ENCODE measurements at places on chromosomes 13 and 19.

GRCh38 chr13:97256343-97256783 lies 34.2 kb downstream of the MBNL2 start:
- no peak for DNase-seq

- DNase-seq, result no peak
These were observed 9.7 kb downstream of the INAFM1 start for GRCh38 chr19:47284324-47284899.

GRCh38 chr13:91372911-91373310 lies 25.4 kb downstream of the MIR17HG start:
- no peak for DNase-seq

DNA sequence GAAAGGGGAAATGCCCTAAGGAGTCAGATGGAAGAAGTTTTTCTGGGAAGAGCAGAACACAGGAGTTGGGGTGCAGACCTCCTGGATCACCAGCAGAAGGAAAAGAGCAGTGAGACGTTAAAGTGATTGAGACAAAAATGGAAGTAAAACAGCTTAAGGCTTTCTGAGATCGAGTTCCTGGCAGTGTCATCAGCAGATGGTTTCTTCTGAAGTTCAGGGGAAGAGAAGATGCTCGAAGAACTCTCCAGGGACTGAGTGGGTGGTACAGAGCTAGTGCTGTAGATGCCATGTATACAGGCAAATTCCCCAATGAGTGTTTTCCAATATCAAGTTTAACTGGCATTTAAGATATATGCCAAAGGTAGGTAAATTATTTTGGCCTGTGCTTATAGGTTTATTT lies 272.2 kb upstream of the KLF12 start:
- DNase-seq, result no peak

DNA sequence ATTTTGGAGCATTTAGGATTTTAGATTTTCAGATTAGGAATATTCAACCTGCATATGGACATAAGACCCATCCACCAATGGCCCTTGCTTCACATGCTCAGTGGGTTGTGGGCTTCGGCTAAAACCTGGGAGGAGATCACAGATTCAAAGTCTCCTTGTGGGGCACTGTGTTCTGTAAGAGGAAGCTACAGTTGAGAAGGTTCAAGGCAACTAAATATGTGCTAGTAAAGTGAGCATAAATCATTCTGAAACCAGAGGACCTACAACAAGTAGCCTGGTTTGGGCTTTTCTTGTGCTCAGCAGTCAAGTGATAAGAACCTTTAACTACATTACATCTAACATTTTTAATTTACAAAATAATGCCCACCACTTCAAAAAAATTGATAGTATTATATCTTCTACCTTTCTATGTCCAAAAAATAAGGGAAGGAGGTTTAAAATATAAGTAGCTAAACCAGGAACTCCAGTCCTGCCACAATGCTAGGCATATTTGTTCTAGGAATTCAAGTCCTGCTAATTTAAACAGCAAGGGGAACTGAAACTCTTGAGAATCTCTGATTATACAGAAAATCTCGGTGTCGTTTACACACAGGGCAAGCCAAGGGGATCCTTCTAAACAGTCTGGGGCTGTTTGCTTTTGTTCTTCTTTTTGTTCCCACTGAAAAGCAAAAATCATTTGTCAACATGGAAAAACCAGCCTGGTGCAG lies 36.6 kb downstream of the FOXO1 start:
- no peak for DNase-seq

DNA sequence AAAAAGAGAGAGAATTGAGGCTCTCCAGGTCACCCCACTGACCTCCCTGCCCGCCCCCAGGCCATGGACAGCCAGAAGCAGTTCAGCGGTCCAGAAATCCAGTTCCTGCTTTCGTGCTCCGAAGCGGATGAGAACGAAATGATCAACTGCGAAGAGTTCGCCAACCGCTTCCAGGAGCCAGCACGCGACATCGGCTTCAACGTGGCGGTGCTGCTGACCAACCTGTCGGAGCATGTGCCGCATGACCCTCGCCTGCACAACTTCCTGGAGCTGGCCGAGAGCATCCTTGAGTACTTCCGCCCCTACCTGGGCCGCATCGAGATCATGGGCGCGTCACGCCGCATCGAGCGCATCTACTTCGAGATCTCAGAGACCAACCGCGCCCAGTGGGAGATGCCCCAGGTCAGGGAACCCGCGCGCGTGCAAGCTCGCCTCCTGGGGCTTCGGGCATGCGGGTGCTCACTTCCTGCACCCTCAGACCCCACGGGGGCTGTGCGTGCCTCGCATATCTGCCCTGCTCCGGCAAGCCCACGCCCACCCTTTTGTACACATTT lies 56.6 kb downstream of the MAP4K1 start:
- DNase-seq, result no peak

- no peak for DNase-seq
These were observed 19.9 kb upstream of the DHRS12 start for GRCh38 chr13:51823863-51824262.

GRCh38 chr19:17077447-17078028 lies 2.0 kb downstream of the MYO9B start:
- no peak for DNase-seq

GRCh38 chr13:50136678-50137077 lies 121.4 kb downstream of the KCNRG start:
- no peak for DNase-seq

- no peak for DNase-seq
These were observed 23.6 kb downstream of the DOCK9 start for GRCh38 chr13:98954313-98954712.

DNA sequence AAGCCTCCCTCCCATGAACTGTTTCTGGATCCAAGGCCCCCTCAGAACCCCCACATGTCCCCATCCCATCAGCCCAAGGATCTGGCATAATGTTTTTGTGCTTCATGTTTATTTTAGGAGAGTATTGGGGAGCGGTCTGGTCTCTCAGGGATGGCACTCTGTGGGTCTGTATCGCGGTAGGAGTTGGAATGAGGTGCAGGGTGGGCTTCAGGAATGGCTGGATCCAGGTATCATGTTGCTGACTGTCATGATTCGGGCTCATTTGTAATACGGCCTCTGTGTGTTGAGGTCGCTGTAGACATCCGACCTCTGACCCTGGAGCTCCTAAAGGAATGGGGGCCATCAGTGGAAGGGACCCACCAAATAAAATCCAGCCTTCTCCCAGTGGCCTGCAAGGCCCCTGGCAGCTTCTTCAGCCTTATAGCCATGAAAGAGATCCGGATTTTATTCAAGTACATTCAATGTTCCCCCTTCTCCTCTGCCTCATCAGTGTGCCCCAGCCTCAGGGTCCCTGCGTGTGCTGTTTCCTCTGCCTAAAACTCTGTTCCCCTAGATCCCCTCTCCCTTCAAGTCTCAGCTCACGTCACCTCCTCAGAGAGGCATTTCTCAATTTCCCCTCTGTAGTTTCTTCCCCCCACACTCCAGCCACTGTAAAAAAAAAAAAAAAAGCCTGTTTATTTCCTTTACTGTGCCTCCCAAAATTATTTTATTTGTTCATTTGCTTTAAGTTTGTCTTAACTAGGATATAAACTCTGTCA lies 2.2 kb downstream of the HCST start:
- no peak for DNase-seq

GRCh38 chr13:71460211-71460610 lies 406.8 kb downstream of the DACH1 start:
- no peak for DNase-seq

DNA sequence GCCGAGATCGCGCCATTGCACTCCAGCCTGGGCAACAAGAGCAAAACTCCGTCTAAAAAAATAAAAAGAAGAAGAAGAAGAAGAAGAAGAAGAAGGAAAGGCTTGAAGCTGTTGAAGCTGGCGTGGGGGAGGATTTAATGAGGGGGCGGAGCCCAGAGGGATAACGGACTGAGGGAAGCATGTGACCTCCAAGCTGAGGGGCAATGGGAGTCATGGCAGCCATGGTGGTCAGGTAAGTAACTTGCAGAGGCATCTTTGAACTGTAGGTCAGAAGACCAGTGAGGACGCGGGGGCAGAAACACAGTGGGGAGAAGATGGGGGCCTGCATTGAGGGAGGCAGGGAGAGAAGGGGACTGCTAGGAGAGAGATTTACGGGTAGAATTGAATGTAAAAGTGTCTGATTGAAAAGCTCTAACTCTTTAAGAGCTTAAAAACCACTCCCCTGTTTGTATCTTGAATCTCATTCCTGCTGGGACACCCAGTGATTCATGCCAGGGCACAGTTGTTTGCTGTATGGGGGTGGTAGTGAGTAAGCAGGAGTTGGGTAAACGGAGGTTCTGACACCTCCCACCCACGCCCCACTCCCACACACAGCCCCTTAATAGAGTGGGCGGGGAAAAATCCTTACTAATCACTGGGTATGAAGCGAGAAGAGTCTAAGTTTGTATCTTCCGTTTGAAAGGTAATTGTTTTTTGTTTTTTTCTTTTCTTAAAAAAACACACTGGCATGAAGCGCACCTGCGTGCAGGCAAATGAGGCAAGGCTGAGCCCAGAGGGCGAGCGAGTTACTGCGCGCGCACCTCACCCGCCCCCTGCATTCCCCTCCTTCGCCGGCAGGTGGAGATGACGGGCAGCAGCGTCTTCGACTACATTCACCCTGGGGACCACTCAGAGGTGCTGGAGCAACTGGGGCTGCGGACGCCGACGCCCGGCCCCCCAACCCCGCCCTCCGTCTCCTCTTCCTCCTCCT lies 13.0 kb downstream of the TMEM160 start:
- DNase-seq, result peak; percentile 91

DNA sequence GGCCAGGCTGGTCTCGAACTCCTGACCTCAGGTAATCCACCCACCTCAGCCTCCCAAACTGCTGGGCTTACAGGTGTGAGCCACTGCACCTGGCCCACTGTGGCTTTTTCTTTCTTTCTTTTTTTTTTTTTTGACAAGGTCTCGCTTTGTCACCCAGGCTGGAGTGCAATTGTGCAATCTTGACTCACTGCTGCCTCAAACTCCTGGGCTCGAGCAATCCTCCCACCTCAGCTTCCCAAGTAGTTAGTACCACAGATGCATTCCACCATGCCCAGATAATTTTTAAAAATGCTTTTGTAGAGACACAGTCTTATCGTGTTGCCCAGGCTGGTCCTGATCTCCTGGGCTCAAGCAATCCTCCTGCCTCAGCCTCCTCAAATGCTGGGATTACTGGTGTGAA lies 12.1 kb upstream of the FCGBP start:
- DNase-seq, result no peak

DNA sequence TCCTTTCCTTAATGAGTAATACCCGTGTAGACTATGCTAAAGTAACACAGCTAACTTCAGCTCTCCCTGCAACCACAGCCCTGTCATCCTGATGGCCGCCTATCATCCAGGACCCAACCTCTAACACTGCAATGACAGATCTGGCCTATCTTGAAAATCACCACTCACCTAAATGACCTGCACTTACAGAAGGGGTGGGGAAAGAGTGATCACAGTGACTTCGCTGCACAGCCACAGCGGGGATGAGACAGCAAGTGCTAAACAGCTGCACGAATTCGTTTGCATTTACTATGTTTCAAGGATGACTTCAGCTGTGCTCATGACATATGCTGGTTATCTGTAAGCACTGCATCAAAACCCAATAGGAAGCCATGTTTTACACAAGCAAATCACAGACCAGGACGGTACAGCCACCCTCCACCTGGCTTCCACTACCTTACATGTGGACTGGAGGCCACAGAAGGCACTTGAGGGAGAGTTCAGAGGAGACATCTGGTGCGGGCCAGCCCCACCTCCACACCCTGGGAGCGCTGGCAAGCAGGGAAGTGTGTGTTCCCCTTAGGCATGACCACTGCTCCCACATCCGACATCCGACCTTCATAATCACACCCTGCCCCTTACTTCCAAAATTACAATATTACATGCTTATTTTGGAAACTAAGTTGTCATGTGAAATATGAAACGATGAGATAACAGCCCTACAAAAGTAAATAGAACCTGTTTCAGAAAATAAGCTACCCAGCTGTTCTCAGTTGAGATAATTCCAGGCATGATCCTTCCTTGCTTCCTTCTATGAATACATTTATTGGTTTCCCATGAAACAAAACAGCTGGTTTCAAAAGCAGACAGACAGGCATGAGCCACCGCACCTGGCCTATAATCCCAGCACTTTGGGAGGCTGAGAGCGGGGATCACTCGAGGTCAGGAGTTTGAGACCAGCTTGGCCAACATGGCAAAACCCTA lies 95.7 kb downstream of the STK24 start:
- no peak for DNase-seq

DNA sequence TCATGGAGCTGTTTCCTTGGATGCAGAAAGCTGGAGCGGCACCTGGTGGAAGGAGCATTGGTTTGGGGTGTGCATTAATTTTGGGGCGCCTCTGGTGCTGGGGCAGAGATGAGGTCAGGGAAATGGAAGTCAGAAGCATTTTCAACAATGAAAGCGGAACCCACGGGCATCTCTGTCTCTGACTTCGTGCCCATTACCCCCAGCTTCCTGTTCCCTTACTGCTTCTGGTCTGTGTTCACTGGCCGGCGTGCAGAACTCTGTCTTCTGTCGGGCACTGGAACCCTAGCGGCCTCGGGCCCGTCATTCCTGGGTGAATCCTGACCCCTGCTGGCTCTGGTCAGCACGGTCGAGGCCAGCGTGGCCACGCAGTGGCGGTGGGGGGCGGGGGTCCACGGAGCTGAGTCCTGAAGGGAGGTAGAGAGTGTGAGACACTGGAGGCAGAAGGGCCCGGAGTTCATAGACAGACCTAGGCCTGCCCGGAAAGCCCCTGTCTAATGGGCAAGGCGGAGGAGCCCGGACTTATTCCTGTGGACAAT lies 7.9 kb upstream of the LINGO3 start:
- DNase-seq, result no peak

DNA sequence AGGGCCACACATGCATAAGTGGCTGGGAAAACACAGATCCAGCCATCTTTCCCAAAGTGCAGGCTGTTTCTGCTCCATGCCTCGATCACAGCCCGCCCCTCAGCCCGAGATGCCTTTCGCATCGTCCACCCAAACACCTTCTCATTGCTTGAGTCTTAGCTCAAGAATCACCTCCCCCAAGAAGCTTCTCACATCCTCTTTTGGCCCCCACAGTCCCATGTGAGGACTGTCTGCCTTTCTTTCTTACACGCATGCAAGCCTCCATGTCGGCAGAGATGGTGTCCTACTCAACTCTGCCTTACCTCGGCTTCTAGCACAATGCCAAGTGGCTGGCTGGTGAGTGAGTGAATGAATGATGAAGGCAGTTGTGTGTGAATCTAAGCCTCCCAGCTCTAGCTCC lies 18.1 kb upstream of the GSX1 start:
- DNase-seq, result no peak

- no peak for DNase-seq
These were observed 1471.7 kb downstream of the UQCRFS1 start for GRCh38 chr19:27741236-27741635.

GRCh38 chr13:34294483-34295129 lies 476.7 kb downstream of the RFC3 start:
- DNase-seq, result no peak
